ENCODE measurements at places on chromosomes 3 and 15.

DNA sequence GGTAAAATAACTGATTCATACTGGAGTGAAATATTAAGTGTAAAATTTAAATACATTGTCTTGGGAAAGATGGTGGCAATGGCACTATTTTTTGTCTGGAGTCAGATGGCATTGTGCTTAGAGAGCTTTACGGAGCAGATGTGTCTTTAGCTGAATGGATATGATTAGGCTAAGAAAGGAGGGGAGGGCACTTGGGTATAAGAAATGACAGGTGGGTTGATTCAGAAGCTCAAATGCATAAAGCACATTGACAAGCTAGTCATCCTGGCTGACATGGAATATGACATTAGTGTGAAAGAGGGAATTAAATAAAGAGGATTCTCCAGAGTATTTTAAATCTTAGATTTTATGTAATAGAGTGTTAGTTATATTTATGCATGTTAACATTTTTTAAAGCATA is 570.1 kb upstream of the CBLB start:
- DNase-seq, result no peak

DNA sequence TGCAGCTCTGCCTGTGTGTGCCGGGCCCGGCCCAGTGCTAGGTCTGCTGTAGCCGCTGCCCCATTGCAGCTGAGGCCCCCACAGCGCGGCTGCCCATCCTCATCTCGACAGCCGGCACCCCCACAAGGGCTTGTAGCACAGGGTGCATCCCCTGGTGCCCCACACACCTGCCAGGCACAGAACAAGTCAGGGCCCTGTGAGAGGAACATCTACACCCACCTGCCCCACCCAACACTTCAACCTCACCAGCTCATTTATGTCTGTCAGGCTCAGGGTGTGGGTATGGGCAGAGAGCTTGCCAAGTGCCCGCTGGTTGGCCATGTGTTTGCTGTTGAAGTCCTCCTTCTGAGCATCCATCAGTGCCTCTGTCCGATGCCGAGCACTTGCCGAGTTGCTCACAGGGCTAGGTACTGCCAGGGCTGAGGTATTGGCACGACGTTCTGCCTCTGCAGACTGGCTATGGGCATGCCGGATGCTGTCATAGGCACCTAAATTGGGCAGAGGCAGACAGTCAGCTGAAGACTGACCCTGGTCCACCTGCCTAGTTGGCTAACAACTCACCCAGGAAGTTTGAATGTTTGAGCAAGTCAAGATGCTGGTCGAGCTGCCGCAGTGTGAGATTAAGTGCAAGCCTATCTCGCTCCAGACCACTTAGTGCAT is 2.4 kb upstream of the USP19 start:
- DNase-seq, result no peak

- DNase-seq, result peak; percentile 98
Observed at GRCh38 chr3:38136777-38137614, at the start of gene ACAA1. Gene ACAA1, minus strand, starts transcription at chr3:38137127. Its CDS starts 92 bp downstream, at chr3:38137035.

DNA sequence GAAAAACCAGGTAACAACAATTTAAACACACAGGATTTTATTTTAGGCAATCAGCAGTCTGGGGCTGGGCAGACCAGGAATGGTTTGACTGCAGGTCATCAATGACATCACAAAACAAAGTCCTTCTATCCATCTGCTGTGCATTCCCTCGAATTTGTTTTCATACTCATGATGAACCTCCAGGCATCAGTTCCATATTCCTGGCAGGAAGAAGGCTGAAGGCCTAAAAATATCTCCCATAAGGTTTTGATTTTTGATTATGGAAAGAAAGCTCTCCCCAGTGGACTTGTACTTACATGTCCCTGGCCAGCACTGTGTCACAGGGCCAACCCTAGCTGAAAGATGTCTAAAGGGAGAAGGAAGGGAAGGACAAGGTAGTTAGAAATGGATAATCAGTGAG is 107.4 kb downstream of the PEAK1 start:
- no peak for DNase-seq

- no peak for DNase-seq
Observed at GRCh38 chr3:4979428-4980228, at the start of gene BHLHE40. Gene BHLHE40, plus strand, starts transcription at chr3:4979437. Its CDS starts 282 bp downstream, at chr3:4979719.

GRCh38 chr3:72810063-72810462 is 38.2 kb downstream of the SHQ1 start:
- no peak for DNase-seq
